ENCODE measurements at places on chromosomes 5 and 9.
A peak's percentile ranks its signal among the peaks of the same experiment; 100 is the strongest.

DNA sequence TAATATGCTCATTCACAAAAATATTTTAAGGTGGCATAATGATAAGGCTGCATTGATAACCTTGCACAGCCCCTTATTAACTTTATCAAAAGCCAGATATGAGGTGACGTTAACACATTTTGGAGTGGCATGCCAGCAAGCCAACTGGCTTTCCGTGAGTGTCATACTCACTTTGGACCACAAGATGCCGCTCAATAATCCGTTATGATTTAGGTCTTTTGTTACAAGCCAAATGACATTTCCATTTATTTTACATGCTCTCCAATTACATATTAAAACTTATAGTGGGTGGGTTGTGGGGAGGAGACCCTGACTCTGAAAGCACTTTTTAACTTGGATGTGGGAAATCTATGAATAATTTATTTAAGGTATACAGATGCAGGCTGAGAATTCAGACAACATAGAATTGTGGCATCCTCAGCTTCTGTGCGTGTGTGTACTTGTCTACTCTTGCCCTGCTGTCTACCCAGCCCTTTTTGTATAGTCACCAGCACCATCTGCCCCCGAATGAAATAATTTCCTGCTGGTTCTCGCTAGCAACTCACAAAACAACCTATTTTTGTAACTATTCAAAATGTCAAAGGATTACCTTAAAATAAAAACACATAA, 305.1 kb downstream of the PSAT1 start:
- H3K36me3 ChIP-seq, result no peaks in the 10 kb centered on the region
- no peak overlapping the region for H3K27ac ChIP-seq
- no peaks in the 10 kb centered on the region for H3K27me3 ChIP-seq
- H3K4me1 ChIP-seq, result peaks cover 22% of the 10 kb centered on the region
- peak; percentile 36 for DNase-seq
- H3K4me3 ChIP-seq, result no peak overlapping the region

GRCh38 chr5:96088706-96089498, 127.3 kb upstream of the ELL2 start:
- H3K27me3 ChIP-seq, result no peaks in the 10 kb centered on the region
- H3K4me1 ChIP-seq, result peaks cover 46% of the 10 kb centered on the region
- no peaks in the 10 kb centered on the region for H3K36me3 ChIP-seq
- no peak for DNase-seq
- H3K27ac ChIP-seq, result no peak overlapping the region

GRCh38 chr9:14097215-14097614, 216.7 kb downstream of the NFIB start:
- H3K36me3 ChIP-seq, result no peaks in the 10 kb centered on the region
- no peak overlapping the region for H3K4me3 ChIP-seq
- no peak overlapping the region for H3K27ac ChIP-seq
- DNase-seq, result no peak

DNA sequence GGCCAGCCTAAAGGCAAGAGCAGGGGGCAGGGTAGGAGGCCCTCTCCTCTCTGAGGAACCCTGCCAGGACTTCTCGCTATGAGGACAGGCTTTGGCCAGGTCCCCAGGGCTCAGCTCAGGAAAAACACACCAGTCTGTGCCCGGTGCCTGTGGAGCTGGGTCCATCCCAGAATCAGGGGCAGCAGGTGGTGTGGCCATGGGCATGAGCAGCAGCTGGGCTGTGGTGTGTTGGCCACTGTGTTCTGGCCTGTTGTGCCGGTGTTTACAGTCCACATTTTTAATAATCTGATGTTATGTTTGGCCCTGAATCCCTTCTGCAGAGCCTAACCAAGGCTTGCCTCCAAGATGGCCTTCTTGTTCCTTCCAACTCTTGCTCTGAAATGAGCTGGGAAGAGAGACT, 77.0 kb downstream of the FGF18 start:
- peaks cover 23% of the 10 kb centered on the region for H3K4me1 ChIP-seq
- H3K4me3 ChIP-seq, result no peak overlapping the region
- H3K27ac ChIP-seq, result no peak overlapping the region
- H3K36me3 ChIP-seq, result no peaks in the 10 kb centered on the region
- no peak for DNase-seq

DNA sequence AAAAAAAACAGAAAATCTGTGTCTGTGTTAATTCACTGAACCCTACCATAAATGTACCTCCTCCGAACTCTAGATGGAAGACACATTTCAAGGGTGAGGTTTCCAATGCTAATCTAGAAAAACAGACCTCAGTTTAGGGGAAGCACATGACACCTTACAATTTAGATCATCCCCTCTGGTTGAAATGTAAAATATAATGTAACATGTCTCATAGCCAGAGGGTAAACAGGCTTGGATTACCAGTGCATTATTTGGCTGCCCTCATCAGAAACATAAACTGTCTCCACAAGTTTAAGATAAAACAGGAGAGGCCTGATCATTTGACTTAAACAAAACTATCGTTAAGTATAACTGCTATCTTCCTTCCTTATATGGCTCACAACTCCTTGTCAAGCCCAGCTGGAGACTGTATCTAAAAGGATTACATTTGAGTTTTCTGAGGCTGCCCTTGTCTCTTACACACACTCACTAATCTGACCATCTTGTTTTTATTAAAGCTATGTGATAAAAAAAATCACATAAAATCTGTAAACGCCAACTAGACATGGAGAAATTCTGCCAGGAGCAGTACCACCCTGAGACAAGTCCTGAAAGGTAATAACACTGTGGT, 105.7 kb downstream of the LURAP1L start:
- DNase-seq, result no peak
- no peak overlapping the region for H3K4me3 ChIP-seq
- H3K36me3 ChIP-seq, result no peaks in the 10 kb centered on the region
- peaks cover 8% of the 10 kb centered on the region for H3K4me1 ChIP-seq
- no peak overlapping the region for H3K27ac ChIP-seq
- H3K27me3 ChIP-seq, result no peaks in the 10 kb centered on the region

DNA sequence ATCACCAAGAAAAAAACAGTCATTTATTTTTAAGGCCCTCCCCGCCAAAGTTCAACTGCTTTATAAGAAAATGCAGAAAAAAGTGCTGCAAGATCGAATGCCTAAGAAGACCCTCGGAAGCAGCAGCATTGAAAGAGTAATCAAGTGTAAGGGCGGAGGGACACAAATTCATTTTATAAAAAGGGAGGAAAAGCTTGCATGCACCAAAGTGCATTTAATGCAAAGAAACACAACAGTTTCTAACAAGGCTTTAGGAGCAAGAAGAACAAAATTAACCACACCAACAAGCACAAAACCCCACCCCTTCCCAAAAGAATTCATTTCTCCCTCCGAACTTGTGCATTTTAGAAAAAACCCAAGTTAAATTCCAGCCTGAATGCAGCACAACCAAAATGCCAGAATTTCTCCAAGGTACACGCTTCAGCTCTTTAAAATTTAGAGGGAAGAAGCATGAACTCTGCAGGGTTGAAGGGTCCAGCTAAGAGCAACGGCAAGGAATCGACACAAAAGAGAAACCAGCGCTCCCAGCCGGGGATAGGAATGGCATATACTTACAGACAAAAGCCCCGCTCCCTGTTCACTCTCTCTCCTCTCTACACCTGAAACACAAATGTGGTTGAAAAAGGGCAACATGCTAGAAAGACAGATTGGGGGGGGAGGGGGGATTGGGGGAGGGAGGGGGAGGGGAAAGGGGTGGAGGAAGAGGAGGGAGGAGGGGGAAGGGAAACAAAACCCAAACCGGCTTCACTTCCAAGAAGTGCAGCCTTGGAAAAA, at the start of gene NREP:
TSS of gene NREP (minus strand) at position 614 of the 774 bp plus-strand sequence. CDS start 1,422 bp downstream, outside the sequence.
- peaks cover 10% of the 10 kb centered on the region for H3K36me3 ChIP-seq
- peak within 1 kb of the TSS; percentile 99 for H3K27ac ChIP-seq
- H3K4me3 ChIP-seq, result peak within 1 kb of the TSS; percentile 95
